ENCODE measurements at places on chromosomes 12 and 14. TPM values are rescaled to one million over a fixed set of nuclear protein-coding genes. Genes with fewer than 3 reads are reported as not detected.

Gene LARP4
- 20.0 TPM for total RNA-seq

Gene PYGL
- total RNA-seq: 197 TPM

Gene CLECL1
- not detected for total RNA-seq

Gene KRT74
- not detected for total RNA-seq

Gene LETMD1
- total RNA-seq: 41.9 TPM

Gene LRRIQ1
- total RNA-seq: 0.43 TPM

Gene CHGA
- not detected for total RNA-seq

Gene FSCB
- total RNA-seq: under 0.01 TPM

Gene ITGB7
- not detected for total RNA-seq

Gene RESF1
- total RNA-seq: 38.8 TPM

Gene PTGDR
- not detected for total RNA-seq

Gene MYH6
- not detected for total RNA-seq

Gene ACRBP
- total RNA-seq: not detected

Gene CISTR
- total RNA-seq: not detected

Gene B3GNT4
- total RNA-seq: 0.39 TPM

Gene SLC10A1
- not detected for total RNA-seq

Gene C12orf54
- not detected for total RNA-seq

Gene MAP1LC3B2
- total RNA-seq: not detected

Gene FBXL14
- 3.5 TPM for total RNA-seq

Gene CLEC1A
- total RNA-seq: 37.5 TPM

Gene AEBP2
- 23.2 TPM for total RNA-seq

Gene GPR65
- not detected for total RNA-seq

Gene E2F7
- 3.8 TPM for total RNA-seq

Gene SLC17A8
- total RNA-seq: not detected

Gene DLK1
- total RNA-seq: not detected

Gene UBC
- 1,956 TPM for total RNA-seq

Gene INHBC
- total RNA-seq: not detected

Gene KRT6C
- 6.3 TPM for total RNA-seq

Gene DBX2
- total RNA-seq: not detected

Gene GYS2
- total RNA-seq: not detected

Gene LALBA
- not detected for total RNA-seq

Gene TBX5
- total RNA-seq: not detected

Gene CD163
- total RNA-seq: not detected

Gene MGP
- total RNA-seq: not detected

Gene RFLNA
- 3.8 TPM for total RNA-seq

Gene RNASE3
- not detected for total RNA-seq

Gene XPOT
- total RNA-seq: 47.1 TPM

Gene TGM1
- total RNA-seq: 33.4 TPM

Gene PTCSC3
- not detected for total RNA-seq

Gene GABARAPL1
- total RNA-seq: 115 TPM

Gene MORN3
- 2.4 TPM for total RNA-seq

Gene ADCY6
- 21.3 TPM for total RNA-seq

Gene EMP1
- 106 TPM for total RNA-seq

Gene SLCO1B1
- total RNA-seq: not detected

Gene CNTN1
- not detected for total RNA-seq

Gene AMDHD1
- total RNA-seq: 0.76 TPM

Gene KCNH3
- not detected for total RNA-seq

Gene FAM181A
- total RNA-seq: not detected

Gene TRHDE
- 1.7 TPM for total RNA-seq

Gene GPR68
- 0.39 TPM for total RNA-seq

Gene ASIC1
- total RNA-seq: 0.65 TPM

Gene ERBB3
- total RNA-seq: 74.6 TPM

Gene L3HYPDH
- total RNA-seq: 49.0 TPM

Gene APOLD1
- 2.4 TPM for total RNA-seq

Gene SLC4A8
- 14.9 TPM for total RNA-seq
